ENCODE measurements at places on chromosomes 5 and 9.

DNA sequence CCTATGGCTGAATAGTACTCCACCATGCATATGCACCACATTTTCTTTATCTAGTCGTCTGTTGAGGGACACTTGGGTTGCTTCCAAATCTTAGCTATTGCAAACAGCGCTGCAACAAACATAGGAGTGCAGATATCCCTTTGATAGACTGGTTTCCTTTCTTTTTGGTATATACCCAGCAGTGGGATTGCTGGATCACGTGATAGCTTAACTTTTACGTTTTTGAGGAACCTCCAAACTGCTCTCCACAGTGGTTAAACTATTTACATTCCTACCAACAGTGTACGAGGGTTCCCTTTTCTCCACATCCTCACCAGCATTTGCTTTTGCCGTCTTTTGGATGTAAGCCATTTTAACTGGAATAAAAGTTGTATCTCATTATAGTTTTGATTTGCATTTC is 142.6 kb downstream of the TARS1 start:
- no peak for DNase-seq

DNA sequence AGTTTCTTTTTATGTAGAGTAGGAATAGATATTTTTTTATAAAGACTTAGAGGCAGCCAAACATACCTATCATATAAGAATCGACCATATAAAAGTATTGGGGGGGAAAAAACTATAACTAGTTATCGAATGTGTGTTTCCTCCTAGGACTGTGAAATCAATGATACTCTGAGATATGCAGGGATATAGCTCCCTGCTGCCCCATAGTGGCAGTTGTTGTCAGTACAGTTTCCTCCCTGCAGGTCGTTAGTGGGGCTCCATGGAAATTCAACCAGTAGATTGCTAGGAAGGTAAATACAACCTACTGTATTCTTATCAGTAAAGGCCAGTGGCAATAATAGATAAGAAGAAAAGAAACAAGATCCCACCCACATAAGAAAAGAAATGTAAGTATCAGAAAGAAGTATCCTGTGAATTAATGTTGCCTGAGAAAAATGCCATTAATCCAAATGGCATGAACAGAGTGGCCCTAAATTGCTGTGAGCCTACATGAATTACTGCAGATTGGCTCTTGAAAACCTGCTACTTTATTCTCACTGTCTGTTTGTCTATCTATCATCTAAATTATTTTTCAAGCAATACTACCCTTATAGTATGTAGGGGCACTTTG is 136.9 kb upstream of the FBN2 start:
- DNase-seq = no peak

- no peak for DNase-seq
These were observed 9.9 kb upstream of the SPIN1 start for GRCh38 chr9:88378317-88378716.

DNA sequence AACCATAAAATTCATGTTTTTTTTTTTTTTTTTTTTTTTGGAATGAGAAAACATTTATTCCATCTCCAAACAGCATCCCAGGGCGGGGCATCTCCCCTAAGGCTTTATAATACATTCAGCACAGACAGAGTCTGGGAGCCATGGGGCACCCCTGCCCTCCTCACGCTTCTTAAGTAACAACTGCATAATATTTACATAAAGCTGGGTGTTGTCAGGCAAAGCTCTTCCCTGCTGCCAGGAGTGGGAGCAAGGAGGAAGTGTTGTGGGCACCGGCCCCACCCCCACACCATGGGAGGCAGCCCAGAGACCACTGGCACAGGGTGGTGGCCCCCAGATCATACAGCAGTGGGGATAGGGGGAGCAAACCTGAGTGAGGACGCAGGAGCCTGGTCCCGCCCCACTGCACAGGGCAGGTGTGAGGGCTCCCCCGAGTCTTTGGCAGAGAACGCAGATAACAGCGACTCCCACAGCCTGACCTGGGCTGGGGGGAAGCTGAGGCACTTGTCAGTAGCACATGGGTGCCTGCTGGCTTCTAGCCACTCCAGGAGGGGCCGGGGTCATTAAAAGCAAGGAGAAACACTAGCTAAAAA is 86.1 kb upstream of the CEP78 start:
- DNase-seq = no peak

DNA sequence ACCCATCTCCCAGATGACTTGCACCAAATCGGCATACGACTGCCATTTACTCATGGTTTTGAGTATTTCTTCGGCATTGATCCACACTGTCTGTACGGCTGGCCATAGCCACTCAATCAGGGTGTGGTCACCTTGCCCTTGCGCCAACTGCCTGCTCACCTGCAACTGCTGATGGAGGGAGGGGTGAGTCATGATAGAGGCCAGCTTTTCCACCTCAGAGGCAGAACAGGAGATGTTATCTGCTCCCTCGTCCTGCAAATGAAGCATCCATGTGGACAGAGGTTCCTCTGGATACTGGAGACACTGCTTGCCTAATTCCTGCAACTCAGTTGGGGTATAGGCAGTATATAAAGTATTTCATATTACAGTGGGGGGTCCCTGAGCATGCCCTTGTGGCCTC is 85.6 kb upstream of the ATP10B start:
- DNase-seq = no peak

- DNase-seq = no peak
These were observed 27.7 kb downstream of the ZFAND5 start for GRCh38 chr9:72337286-72337685.

GRCh38 chr5:61000887-61001286 is 55.9 kb downstream of the NDUFAF2 start:
- no peak for DNase-seq

- no peak for DNase-seq
These were observed 2128.3 kb upstream of the C9orf72 start for GRCh38 chr9:29701559-29701958.

DNA sequence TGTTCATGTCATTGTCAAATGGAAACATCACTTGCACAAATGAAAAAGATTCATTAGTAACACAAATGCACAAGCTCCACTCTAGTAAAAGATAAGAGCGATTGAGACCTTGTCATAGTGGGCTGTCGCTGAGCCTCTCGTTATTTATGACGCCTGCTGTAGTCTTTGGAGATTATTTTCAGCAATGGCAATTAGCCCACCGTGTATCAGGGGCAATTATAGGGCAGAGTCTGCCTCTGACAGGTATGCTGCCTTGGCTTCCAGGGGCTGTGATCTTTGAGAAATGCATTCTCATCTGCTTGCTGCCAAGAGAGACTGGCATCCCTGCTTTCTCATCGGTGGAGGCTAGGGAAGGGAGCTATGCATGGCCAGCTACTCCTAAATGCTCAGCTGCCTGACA is 426.8 kb upstream of the CLINT1 start:
- no peak for DNase-seq

- no peak for DNase-seq
These were observed 21.8 kb upstream of the FKTN start for GRCh38 chr9:105535920-105536668.

DNA sequence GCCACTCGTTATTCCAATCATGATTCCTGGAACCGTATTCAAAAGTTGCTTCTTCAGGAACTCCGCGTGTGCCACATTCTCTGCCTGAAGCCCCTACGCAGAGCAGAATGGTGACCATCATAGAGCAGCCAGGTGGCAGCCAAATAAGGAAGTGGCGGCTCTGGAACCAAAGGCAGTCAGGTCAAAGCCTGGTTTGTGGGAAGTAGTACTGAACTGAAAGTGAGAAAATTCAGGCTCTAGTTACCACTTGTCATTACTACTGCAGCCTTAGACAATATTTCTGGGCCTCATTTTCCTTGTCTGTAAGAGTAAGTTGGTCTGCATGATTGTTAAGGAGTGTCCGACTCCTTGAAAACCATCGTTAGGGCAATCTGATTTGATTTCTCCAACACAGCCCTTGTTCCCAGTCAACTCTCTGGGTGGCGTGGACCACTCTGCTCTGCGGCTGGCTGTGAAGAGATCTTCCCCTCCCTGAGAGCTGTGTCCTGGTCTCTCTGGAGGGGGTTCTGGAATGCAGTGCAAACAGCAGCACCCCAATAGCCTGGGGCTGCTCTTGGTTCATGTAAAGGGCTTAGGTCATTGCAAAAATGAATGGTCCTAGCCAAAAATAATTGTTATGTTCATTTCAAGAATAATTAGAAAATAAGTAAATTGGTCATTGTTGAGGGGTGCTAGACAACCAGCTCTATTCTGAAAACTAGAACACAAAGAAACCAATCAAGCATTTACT is 102.4 kb downstream of the MED27 start:
- no peak for DNase-seq

GRCh38 chr5:179883163-179883562 is 24.5 kb downstream of the TBC1D9B start:
- no peak for DNase-seq

- no peak for DNase-seq
These were observed 337.7 kb downstream of the PLK2 start for GRCh38 chr5:58122157-58122556.

- DNase-seq = no peak
These were observed at the start of gene CBY3 for GRCh38 chr5:179680780-179681401. Gene CBY3, minus strand, starts transcription at chr5:179681034. Its CDS starts 116 bp downstream, at chr5:179680918.

- DNase-seq = no peak
These were observed 241.1 kb downstream of the TLR4 start for GRCh38 chr9:117945286-117945685.

- no peak for DNase-seq
These were observed 24.9 kb downstream of the SNX24 start for GRCh38 chr5:122870219-122870856.

GRCh38 chr9:134670042-134670525 is 28.5 kb downstream of the COL5A1 start:
- DNase-seq = no peak

GRCh38 chr5:67875601-67876000 is 340.0 kb upstream of the PIK3R1 start:
- DNase-seq = no peak

DNA sequence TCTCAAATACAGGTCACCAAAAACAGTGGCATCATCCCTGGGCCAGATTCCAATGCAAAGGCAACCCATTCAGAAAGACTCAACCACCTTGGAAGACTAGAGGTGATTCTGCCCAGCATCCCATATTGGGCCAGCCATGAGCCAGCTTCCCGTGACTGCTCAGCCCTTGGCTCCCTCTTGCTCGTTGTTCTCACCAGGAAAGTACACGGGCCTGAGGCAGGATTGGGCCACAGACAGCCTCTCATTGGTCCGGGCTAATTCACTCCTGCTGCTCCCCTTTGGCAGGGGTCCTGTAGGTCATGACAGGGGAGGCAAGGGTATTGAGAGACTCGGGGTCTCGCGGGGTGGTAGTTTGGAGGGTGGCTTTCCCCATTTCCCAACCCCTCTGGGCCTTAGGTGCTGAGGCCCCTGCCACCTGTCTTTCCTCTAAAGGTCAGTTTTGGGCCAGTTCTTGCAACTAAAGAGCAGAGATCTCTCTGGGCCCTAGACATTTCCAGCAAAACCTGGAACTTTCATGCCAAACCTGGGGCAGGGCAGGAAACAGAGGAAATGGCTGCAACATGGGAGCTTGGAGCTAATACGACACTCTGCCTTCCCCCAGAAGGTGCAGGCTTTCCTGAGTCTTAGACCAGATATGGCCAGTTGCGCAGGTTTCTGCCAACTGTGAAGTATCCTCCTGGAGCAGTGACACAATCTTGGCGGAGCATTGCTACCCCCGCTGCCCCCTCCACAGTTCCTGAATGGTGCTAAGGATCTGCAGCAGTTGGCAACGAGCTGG is 22.0 kb upstream of the FGFR4 start:
- no peak for DNase-seq

DNA sequence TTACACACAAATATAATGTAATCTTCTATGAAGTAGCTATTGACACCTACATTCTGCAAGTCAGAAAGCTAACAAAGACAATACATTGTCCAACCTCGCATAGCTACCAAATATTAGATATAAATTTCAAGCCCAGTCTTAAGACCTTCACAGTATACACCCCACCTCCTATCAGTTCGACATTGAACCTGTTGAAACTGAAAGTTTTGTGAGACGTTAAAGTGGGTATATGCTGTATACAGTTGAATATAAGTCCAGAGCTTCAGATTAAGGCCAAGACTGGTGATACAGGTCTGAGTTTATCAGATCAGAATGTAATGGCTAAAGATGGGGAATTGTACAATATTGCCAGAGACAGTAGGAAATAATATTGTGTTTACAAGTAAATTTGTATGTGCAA is 489.3 kb upstream of the RORB start:
- DNase-seq = no peak

- no peak for DNase-seq
These were observed 30.2 kb downstream of the SLC6A3 start for GRCh38 chr5:1415059-1415425.

GRCh38 chr9:631596-631995 is 209.9 kb upstream of the DMRT1 start:
- DNase-seq = no peak

DNA sequence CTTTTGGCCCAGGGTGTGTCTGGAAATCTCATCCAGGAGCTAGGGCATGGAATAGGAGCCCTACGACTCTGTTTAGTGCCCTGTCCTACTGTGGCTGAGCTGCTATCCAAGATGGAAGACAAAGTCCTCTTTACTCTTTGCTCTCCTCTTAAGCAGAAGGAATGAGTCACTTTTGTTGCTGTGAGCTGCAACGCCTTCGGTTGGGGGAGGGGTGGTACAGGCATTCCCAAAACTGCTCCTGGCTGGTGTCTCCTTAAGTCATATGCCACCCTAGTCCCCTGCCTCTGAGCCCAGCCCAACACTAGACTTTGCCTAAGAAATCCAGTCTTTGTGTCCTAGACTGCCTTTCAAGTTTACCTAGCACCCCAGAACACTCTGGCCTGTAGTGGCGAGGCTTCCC is 99.9 kb downstream of the PRR16 start:
- DNase-seq = no peak

- DNase-seq = no peak
These were observed 7.9 kb downstream of the NDOR1 start for GRCh38 chr9:137213160-137214060.

DNA sequence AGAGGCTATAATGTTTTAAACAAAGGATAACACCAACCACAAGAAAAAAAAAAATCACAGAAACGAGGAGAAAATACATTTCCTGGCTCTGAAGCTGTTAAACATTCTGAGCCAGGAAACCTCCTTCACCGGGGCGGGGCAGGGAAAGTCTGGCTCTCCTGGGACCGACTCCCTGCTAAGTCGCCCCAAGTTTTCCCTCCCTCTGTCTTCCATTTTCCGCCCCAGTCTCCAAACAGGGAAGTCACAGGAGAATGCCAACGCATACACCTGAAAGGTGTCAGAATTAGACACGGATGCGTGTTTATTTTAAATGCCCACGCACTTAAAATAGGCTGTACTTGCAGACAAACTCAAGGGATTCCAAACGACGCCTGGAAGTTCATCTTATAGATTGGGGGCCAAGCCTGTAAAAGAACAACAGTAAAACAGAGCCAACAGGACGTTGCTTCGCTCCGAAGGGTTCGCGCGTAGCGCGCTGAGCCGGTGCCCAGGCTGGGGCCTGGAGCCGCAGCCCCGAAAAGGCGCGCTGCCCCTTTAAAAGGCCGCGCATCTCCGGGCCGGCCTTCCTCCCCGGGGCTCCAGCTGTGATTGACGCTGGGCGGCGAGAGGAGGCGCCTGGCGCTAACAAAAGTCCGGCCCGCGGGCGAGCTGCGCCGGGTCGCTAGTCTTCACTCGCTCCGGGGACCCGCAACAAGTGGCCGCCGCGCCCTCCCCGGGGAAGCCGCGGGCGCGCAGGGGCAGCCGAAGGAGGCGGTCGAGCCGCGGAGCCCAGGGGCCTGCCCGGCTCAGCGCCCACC is at the start of gene FBXL7:
TSS of gene FBXL7 (plus strand) at position 653 of the 797 bp plus-strand sequence.
- no peak for DNase-seq

Data from breast epithelium (tissue), 4 donors.